ENCODE measurements at places on chromosomes 16 and 17.

DNA sequence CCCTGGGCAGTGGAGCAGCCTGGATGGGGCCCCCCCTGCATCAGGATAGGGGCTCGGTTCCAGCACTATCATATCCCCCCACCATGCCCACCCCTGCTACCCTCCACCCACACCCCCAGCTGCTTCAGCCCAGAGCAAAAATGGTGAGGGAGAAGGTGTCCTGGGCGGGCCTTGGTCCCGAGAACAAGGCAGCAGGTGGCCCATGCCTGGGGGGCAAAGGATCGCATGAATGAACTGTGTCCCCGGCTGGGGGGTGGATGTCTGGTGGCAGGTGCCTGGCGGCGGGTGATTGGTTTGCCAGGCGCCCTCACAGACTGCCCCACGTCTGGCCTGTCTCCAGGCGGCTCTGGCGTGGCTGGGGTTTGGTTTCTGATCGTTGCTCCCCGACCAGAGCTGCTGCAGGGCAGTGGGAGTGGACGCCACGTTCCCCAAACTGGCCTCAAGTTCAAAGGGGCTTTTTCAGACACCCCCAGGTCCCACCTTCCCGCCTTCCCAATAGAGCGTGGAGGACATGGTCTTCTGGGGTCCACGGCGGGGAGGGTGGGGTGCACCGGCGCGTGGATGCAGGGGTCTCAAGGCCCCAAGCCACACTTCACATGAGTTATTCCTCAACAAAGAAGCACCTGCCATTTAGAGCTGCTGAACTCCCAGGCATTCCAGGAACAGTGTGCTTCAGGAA is 12.6 kb downstream of the UTS2R start:
- no peak for DNase-seq

GRCh38 chr16:22325598-22326368 is 28.6 kb downstream of the POLR3E start:
- DNase-seq: no peak

DNA sequence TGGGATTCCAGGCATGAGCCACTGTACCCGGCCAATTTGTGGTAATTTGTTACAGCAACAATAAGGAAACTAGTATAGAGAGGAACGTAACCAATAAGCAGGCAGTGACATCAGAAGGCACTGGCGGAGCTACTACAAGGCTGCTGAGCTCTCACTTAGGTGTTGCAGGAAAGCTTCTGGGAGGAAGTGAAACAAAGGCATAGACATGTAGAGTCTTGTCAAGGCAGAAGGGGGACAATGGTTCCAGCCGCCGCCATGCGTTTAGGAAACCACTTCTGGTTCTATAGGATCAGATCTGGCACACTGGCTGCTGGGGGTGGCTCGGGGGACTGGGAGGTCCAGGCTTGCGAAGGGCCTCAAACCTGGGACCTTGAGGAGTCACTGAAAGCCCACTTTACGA is 9.4 kb upstream of the CPSF4L start:
- DNase-seq: peak; percentile 95

DNA sequence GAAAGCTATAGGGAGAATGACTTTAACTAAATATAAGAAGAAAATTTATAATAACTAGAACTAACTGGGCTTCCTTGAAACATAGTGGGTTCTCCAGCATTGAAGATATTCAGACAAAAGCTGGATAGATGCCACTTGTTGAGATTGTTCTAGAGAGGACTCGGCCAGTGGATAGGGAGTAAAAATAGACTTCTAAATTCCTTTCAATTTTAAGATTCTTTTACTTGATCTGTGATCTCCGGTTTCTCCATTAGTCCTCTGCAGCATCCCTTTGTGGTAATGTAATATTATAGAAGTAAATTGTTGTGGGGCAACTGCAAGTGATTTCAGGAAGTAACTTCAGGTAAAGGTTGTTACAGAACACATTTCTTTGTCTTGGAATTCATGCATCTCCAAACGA is 10.3 kb upstream of the RARA start:
- no peak for DNase-seq

- no peak for DNase-seq
Observed at GRCh38 chr17:79146562-79146961, 71.9 kb downstream of the ENGASE start.

GRCh38 chr17:1653735-1654134 is 4.1 kb upstream of the RILP start:
- no peak for DNase-seq

DNA sequence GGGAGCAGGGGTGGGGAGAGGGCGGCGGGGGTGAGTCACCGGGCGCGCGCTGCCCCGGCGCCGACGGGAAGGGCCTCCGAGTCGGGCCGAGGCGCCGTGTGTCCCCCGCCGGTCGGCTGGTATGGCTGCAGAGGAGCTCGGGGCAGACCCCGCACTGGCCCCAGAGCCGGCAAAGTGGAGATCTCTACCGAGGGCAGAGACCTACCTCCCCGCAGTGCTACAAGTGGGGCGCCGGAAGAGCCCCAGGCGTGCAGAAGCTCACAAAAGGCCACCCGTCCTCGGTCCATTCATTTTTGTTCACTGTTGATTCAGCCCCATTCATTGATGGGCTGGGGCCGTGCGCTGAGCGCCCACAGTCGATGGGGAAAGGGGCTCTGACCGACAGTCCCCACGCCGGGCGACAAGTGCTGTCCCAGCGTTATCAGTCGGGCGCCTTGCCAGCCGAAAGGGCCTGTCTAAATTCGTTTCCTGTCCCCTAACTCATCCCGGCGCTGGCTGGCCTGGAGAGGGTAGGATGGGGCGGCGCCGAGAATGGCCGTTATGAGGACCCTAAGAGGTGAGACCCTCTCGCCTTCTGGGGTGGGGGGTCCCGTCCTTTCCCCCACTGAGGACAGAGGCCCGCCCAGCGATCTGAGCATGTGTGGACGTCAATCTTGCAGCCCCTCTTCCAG is 709 bp upstream of the ENO3 start:
- peak; percentile 68 for DNase-seq

DNA sequence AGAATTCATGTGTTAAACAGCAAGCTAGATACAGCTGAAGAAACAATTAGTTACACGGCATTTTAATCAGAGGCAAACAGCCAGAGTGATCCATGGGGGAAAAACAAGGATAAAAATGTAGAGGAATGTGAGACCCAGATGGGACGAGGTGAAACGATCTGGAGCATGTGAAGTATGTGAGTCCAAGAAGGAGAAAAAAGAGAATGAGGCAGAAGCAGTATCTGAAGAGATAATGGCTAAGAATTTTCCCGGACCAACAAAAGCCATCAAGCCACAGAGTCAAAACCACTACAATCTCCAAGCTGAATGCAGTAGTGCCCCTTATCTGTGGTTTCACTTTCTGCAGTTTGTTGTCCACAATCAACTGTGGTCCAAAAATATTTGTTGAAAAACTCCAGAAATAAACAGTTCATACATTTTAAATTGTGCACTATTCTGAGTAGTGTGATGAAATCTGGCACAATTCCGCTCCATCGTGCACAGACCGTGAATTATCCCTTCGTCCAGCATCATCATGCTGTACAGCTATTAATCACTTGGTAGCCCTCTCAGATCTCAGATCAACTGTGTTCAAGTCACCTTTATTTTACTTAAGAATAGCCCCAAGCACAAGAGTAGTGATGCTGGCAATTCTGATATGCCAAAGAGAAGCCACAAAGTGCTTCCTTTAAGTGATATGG is 18.8 kb downstream of the MYH10 start:
- no peak for DNase-seq

GRCh38 chr17:37430051-37430627 is 23.5 kb downstream of the TADA2A start:
- DNase-seq: no peak

- DNase-seq: no peak
Observed at GRCh38 chr17:36879624-36880131, 57.6 kb upstream of the LHX1 start.

- no peak for DNase-seq
Observed at GRCh38 chr16:57071831-57072582, 20.4 kb upstream of the CPNE2 start.

GRCh38 chr17:34423978-34424813 is 61.2 kb upstream of the CCL1 start:
- DNase-seq: no peak

DNA sequence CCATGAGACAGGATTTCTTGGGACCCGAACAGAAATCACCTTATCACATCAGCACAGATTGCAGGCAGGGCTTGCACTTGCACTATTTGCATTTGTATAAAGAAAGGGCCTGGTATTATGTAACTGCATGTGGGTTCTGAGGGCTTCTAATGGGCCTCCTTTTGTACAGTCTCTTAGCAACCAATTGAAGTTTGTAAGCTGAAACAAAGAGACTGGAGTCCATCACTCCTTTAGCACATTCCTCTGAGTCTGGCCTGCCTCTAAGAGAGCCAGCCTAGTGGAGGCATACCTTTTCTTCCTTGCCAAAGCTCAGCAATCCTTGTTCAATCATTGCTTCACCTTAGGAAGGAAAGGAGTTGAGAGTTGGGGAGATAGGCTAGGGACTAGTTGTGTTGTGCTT is 387.1 kb downstream of the XYLT1 start:
- no peak for DNase-seq

GRCh38 chr17:79826204-79826680 is 13.0 kb downstream of the CBX4 start:
- no peak for DNase-seq

DNA sequence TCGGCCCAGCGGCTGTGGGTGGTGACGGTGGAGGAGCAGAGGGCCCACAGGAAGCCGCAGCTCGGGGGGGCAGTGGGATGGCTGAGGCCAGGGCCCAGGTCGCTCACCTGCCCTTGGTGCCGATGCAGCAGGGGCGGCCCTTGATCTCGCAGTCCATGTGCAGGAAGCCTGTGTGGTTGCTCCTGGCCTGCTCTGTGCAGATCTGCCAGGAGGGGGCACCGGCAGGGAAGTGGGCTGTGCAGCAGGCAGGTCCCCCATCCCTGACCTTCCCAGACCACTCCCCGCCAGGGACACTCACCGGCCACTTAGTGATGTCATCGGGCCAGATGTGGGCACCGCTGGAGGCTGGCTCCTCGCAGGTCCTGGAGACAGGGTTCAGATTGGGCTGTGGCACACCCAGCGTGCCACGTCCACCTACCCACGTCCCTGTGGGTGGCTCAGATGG is 6.2 kb downstream of the AANAT start:
- DNase-seq: peak; percentile 39

DNA sequence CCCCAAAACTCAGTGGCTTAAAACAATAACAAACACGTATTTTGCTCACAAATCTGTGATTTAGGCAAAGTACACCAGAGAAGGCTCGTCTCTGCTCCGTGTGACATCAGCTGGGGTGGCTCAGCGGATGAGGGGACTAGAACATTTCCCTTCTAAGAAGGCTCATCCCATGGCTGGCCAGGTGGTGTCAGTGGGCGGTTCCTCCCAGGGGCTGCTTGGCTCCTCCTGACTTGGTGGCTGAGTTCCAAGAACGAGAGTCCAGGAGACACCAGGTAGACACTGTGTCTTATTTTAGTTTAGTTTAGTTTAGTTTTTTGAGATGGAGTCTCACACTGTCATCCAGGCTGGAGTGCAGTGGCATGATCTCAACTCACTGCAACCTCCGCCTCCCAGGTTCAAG is 5.6 kb upstream of the CHMP6 start:
- DNase-seq: no peak

GRCh38 chr16:16045879-16046278 is 96.5 kb downstream of the ABCC1 start:
- peak; percentile 19 for DNase-seq

GRCh38 chr16:84819644-84820304 is at the start of gene CRISPLD2:
Gene CRISPLD2 (plus strand): TSS chr16:84819985. CDS start chr16:84838496, 18,511 bp downstream.
- DNase-seq: peak; percentile 20

DNA sequence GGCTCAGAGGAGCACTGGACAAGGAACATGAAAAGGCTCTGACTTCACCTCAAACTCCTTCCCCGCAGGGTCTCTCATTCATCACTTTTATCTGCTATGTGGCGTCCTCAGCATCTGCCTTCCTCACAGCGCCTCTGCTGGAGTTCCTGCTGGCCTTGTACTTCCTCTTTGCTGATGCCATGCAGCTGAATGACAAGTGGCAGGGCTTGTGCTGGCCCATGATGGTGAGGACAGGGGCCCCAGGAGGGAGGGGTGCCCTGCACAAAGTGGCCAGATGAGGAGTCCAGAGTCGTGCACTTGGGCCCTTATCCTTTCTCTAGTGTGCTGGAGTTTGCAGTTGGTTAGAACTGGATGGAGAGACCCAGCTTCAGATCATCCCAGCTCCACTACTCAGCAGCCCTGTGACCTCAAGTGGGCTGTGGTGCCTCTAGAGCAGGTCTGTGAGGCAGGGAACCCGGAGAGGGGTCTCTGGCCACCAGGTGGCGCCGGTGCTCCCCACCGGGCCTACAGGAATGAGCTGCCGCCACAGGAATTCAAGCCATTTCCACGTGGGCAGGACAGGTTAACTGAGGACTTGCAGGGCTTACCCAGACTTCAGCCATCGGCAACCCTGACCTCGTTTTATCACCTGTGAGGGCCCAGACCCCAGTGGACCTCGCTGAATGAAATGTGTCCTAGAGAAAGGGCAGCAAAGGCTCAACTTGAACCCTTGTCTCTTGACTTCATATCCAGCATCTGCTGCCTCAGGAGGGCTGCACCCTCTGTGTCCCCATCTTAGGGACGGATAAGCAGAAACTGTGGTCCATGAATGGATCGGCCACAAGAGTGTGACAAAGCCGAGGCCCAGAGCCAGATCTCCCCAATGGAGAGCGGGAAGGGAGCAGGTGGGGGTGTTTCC is 4.0 kb downstream of the CMTM3 start:
- DNase-seq: peak; percentile 78

- peak; percentile 71 for DNase-seq
Observed at GRCh38 chr17:65850486-65850885, 289.0 kb upstream of the AXIN2 start.

GRCh38 chr17:14489986-14490385 is 189.1 kb downstream of the HS3ST3B1 start:
- DNase-seq: no peak

GRCh38 chr16:58537124-58537906 is 22.0 kb downstream of the SETD6 start:
- DNase-seq: no peak

DNA sequence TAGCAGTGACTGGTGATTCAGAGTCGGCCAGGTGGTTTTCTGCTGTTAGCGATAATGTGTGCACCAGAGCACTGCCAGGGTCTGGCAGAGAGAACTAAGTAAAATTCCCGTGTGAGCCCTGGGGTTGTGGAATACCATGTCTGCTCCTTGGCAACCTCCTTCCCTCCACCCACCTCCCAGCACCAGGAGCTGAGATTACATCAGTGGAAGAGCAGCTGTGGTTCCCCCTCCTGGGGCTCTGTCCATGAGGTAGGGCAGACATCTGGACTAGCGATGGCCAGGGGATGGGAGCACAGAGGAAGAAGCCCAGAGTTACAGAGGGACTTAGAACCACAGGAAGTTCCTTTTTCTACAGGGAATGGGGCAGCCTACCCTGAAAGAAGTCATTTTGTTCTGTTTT is 15.8 kb downstream of the CLEC10A start:
- no peak for DNase-seq

DNA sequence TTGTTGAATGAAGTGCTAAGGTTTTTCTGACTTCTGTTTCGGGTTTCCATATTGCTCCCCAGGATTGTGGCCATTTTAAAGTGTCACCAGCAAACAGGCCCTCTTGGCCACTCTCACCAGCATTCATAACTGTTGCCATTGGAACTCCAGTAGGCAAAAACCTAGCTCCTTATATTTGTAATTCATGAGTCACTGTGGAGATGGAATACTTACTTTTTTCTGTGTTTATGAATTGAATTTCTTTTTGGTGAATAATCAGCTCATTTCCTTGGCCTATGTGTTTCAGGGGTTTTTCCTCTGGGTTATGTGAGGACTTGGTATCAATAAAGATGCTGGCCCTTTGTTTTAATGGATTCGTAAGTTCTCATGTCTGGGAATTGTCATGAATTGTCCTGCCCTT is 255.1 kb downstream of the SNX29 start:
- DNase-seq: no peak
